ENCODE measurements at places on chromosomes 4 and X.

DNA sequence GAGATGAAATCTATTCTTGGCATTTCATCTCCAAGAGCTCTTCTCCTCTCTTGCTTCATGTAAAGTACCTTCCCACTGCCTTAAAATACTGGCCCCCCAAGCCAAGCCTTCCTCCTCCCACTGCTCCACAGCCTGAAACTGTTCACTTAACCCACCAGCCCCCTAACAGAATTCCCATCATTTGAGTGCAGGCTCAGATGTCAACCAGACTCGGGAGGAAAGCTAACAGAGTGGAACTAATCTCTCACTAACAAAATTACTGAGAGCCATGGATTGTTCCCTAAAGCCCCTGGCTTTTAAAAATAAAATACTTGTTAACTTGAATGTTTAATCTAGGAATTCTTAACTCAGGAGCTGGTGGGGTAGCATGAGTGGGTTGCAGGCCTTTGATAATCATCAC, 7.1 kb upstream of the DCUN1D4 start:
- no peak for DNase-seq

GRCh38 chr4:176825586-176825985, 32.9 kb upstream of the VEGFC start:
- no peak for DNase-seq

GRCh38 chr4:38132107-38132673, 172.0 kb downstream of the PTTG2 start:
- peak; percentile 99 for DNase-seq

DNA sequence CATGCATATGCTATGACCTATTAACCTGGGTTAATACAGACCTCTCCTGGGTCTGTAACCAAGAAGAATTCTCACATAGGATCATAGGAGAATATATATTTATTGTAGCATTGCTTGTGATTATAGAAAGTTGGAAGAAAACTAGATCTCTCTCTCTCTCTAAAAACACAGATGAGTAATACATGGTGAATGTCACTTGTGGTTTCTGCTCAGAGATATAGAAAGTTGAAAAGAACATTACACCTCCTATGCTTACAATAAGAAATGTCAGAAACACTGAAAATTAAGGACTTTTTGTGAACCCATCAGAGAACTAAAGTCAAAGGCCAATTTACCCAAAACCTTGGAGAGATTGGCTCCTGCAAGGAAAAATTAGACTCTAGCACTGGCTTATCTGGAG, 1389.5 kb downstream of the FAM133A start:
- DNase-seq: no peak

DNA sequence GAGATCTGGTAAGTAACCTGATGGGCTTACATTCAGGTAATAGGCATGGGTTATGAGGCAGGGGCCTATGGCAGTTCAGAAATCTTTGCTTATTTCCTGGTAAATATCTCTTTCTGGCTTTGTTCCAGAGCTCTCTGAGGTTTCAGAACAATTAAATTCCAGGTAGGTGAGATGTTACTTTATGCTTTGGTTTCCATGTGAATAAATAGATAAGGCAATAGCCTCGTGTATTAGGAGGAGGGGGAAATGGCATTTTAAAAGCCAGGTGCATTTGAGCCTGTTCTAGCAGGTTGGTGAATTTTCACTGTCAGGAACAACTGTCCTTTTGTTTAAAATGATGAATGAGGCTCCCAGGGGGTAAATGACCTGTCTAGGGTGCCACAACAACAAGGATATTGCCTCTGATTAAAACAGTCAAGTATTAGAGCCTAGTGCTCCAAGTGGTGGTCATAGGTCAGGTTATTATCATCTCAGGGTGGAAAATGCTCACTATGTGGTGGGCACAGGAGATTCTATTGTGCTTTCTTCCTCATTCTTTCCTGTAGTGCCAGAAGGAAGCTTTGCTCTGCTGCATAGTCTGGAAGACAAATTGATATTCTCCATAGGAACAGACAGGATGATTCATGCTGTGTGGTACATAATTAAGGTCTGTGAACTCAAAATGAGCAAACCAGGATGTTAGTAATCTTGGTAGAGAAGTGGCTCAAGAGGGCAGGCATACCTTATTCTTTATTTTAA, 296.2 kb downstream of the INPP4B start:
- DNase-seq: peak; percentile 75

- DNase-seq: no peak
Measured at GRCh38 chr4:140395668-140396067, 22.2 kb downstream of the SCOC start.

DNA sequence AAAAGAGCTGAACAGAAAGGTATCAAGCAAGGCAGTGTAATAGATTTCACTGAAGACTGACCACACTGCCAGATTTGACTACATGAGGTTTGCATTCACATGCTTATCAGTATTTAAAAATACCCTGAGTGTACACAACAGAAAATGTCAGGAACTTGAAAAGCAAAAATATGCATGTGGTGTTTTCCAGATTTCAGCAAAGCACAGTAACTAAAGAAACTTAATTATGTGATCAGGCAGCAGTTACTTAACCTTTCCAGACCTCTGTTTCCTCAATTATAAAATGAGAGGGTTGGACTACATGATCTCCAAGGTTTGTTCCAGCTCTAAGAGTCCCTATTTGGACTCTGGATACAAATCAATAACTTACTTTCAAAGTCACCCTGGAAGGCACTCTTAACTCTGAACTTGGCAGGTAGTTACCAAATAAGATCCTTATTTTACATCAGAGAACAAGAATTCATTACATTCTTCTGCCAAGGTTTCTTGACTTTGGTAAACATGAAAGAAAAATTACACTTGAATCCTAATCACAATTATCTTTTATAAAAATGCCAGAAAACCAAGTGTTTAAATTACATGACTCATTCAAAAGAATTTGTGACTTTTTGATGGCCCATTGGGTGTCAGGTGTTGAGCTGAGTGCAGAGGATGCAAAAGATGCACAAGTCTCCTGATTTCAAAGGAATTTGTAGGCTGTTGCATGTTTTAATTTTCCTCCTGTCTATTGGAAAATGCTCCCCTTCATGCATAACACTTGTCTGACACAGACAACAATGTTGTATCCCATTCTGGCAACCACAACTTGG, 241.6 kb downstream of the MGST2 start:
- DNase-seq: no peak

GRCh38 chr4:155632310-155632840, 34.3 kb upstream of the GUCY1A1 start:
- no peak for DNase-seq

DNA sequence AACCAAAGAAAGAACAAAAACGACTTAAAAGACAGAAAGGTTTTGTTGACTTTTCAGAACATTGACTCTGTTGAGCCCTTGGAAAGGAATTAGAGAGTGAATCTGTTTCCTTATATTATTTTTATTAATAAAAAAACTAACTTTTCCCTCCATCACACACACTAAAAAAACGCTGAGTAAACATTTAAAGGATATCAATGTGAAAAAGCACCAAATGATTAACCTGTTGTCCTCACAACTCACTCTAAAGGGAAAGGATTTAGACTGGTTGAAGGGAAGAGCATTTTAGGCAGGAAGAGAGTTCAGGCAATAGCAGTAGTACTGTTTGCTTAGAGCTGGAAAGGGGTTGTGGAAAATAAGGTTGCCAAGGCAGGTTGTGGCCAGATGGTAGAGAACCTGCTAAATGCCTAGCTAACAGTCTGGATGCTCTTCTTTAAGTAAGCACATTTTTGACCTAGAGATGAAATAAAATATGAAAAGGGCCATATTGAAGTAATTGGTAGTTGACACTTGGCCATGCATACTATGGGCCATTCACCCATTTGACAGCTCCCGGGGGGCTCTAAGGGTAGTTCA, 98.0 kb upstream of the NDP start:
- no peak for DNase-seq

- no peak for DNase-seq
Measured at GRCh38 chr4:52019936-52020657, at the start of gene LRRC66. Gene LRRC66 (minus strand): TSS chr4:52020363. CDS start chr4:52017613, 2,750 bp downstream.

- no peak for DNase-seq
Measured at GRCh38 chr4:186932631-186933187, 209.1 kb upstream of the FAT1 start.

DNA sequence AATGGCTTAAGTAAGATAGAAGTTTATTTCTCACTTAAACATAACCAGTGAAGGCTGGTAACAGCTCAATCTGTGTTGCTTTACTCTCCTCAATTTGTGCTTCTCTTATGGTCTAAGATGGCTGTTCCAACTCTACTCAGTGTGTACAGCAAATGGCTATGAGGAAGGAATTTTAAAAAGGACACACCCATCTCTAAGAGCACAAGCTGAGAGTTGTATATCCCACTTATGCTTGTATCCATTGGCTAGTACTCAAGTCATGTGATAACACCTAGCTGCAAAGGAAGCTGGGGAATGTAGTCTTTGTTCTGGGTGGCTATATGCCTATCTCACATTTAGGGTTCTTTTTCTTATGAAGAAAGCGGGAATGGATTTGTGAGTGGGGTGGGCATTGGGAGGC, 63.3 kb downstream of the GPAT3 start:
- DNase-seq: no peak

DNA sequence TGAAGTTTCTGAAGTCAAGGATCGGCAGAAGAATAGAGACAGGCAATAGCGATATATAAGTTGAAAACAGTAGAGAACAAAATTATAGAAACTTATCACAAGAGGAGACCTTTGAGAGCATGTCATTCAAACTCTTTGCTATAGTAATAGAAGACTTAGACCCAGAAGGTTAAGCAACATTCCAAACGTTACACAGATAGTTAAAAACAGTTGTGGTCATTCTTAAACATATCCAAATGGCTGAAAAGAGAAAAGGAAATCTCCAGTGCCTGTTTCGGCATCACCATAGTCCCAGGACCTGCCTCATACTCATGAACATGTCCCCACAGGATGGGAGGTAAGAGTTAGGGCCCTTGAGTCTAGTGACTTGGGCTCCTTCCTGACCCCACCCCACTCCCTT, 258.1 kb upstream of the NOCT start:
- no peak for DNase-seq

DNA sequence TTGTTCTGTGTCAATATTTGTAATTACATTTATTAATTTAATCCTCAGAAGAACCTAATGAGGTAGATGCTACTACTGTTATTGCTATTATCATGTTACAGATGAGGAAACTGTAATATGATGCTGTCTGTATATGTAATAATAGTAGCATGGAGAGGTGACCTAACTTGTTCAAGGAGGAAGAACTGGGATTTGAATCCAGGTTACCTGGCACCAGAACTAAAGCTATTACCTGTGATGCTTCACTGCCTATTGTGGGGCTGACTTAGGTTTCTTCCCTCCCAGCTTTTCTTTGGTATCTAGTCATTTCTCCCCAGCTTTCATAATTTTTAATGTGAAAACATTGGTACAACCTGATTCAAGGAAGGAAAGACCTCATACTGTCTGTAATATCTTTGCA, 43.6 kb downstream of the RAPGEF2 start:
- DNase-seq: no peak
